Kidney (tissue), 22 donors: ENCODE measurements at places on chromosomes 2 and 18.

DNA sequence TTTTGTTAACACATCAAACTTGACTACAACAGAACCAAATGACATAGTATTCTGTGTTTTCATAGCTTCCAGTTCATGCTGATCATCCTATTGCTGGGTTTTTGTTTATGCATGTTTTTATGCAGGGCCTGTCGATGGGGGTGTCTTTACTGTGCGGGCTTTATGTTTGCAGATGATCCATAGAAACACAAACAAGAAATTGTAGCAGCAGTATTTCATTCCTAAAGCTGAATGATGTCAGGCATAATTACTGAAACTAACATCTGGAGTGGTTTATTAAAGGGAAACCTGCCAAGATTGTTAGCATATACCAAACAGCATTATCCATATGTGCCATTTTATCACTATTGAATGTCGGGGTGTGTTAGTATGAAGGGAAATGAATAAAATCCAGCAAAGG lies 129.7 kb downstream of the PTPRM start:
- H3K4me3 ChIP-seq, result no peak overlapping the region
- no peaks in the 10 kb centered on the region for H3K36me3 ChIP-seq
- no peak overlapping the region for H3K27ac ChIP-seq

- H3K27me3 ChIP-seq, result no peaks in the 10 kb centered on the region
- H3K27ac ChIP-seq, result no peak overlapping the region
- H3K4me1 ChIP-seq, result no peaks in the 10 kb centered on the region
- DNase-seq, result no peak
- no peak overlapping the region for H3K4me3 ChIP-seq
These were observed 53.1 kb downstream of the DYSF start for GRCh38 chr2:71506222-71507153.

- H3K27me3 ChIP-seq, result no peaks in the 10 kb centered on the region
- no peak overlapping the region for H3K4me3 ChIP-seq
- no peaks in the 10 kb centered on the region for H3K36me3 ChIP-seq
- H3K27ac ChIP-seq, result no peak overlapping the region
- no peak for DNase-seq
These were observed 2.2 kb upstream of the TEX51 start for GRCh38 chr2:126896471-126896870.

DNA sequence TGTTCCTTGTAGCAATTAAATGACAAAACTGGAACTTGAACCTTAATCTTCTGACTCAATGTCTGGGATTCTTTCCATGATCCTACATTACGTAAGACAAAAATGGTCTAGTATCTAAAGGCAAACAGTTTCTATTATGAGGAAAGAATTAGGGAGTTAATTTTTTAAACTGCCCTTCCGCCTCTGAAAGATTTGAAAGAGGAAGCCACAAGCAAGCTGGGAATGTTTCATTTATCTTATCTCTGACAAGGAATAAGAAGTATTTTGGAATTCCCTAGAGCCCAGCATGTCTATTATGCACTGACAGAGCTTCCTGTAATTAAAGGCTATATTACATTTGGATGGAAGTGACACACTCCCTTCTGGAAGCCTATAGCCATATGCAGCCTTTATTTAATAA lies 558.8 kb upstream of the CDH2 start:
- H3K4me3 ChIP-seq, result no peak overlapping the region
- H3K36me3 ChIP-seq, result no peaks in the 10 kb centered on the region
- no peaks in the 10 kb centered on the region for H3K4me1 ChIP-seq
- H3K27ac ChIP-seq, result no peak overlapping the region

DNA sequence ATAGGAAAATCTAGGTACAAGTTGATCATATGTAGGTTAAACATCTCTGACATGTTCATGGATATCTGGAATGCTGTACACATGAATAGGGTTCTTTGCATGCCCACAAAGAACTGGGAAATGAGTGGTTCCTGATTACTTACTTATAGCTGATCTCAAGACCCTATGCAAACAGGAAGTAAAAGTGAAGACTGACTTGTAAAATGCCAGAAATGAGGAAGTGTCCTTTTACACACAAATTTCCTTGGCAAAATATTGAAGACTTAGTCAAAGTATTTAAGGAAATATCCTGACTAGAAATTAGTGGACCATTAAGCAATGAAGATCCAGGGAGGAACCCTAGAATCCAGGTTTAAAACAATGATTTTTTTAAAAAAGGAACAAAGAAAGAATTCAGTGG lies 203.7 kb upstream of the DLGAP1 start:
- H3K4me1 ChIP-seq, result no peaks in the 10 kb centered on the region
- no peak overlapping the region for H3K4me3 ChIP-seq
- H3K36me3 ChIP-seq, result no peaks in the 10 kb centered on the region
- H3K27me3 ChIP-seq, result no peaks in the 10 kb centered on the region
- no peak for DNase-seq
- no peak overlapping the region for H3K27ac ChIP-seq

DNA sequence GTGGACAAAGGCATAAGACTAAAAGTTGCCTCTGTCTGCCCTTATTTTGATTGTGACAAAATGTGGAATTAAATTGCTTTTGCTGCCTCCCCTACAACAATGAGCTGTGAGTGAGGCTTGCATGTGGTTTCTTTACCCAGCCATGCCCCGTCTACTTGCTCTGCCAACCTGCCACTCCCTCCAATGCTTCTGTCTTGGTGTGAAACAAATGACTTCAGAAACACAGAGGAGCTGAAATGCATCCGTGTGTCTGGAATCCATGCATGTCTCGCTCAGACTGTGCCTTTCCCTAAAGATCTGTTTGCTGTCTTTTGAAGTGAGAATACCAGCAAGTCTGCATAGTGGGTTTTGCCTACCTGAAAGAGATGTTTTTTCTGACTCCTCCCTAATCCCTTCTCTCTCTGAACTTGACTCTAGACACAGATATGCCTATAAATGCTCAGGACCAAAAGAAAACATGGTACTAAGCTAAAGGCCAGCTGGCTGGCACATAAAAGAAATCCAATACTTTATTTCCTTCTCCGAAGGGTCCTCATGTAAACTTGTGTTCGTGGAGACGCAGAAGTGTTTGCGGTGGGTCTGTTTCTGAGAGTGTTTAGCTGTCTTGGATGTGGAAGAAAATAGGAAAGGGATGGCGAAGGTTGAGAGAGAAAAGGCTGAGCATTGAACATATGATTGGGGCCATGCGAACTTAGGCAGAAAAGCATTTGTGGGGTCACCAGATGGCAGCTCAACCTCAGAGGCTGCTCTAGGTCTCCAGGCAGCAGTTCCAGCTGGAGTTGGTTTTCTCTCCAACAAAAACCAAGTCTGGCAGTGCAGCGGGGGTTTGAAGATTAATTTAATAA lies 120.5 kb downstream of the CCBE1 start:
- no peaks in the 10 kb centered on the region for H3K27me3 ChIP-seq
- no peak overlapping the region for H3K4me3 ChIP-seq
- H3K27ac ChIP-seq, result no peak overlapping the region
- no peak for DNase-seq
- H3K36me3 ChIP-seq, result no peaks in the 10 kb centered on the region
- H3K4me1 ChIP-seq, result no peaks in the 10 kb centered on the region

DNA sequence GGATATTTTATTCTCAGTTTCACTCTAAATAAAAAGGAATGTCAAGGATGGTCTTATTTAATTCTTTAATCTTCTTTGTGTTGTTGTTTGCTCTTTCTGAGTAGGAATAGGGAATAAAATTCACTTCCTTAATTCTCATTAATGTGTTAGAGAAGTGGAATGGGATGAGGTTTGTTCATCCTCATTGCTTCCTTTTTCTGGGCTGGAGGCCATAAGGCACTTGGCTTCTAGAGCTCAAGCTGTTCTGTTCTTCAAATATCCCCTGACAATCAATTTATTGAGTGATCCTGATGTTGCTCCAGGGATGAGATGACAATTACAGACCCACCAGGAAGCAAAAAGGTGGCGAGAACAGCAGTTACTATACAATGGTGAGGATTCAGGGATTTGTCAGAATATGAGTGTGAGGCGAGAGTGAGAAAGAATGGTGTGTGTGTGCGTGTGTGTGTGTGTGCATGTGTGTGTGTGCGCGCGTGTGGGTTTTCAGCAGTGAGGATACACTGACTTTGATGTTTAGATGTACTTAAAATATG lies 557.6 kb upstream of the FANCL start:
- no peaks in the 10 kb centered on the region for H3K36me3 ChIP-seq
- no peak overlapping the region for H3K4me3 ChIP-seq
- H3K27me3 ChIP-seq, result no peaks in the 10 kb centered on the region
- no peak overlapping the region for H3K27ac ChIP-seq

GRCh38 chr2:204468746-204469429 lies 76.4 kb upstream of the PARD3B start:
- no peak overlapping the region for H3K4me3 ChIP-seq
- H3K4me1 ChIP-seq, result no peaks in the 10 kb centered on the region
- H3K36me3 ChIP-seq, result no peaks in the 10 kb centered on the region
